Stimulated activated CD4-positive, alpha-beta T cell treated with anti-CD3 and anti-CD28 coated beads, Interleukin-2, amount 100 ng/mL, for 4 hours (primary cell): ENCODE measurements at places on chromosomes 5 and 9.

DNA sequence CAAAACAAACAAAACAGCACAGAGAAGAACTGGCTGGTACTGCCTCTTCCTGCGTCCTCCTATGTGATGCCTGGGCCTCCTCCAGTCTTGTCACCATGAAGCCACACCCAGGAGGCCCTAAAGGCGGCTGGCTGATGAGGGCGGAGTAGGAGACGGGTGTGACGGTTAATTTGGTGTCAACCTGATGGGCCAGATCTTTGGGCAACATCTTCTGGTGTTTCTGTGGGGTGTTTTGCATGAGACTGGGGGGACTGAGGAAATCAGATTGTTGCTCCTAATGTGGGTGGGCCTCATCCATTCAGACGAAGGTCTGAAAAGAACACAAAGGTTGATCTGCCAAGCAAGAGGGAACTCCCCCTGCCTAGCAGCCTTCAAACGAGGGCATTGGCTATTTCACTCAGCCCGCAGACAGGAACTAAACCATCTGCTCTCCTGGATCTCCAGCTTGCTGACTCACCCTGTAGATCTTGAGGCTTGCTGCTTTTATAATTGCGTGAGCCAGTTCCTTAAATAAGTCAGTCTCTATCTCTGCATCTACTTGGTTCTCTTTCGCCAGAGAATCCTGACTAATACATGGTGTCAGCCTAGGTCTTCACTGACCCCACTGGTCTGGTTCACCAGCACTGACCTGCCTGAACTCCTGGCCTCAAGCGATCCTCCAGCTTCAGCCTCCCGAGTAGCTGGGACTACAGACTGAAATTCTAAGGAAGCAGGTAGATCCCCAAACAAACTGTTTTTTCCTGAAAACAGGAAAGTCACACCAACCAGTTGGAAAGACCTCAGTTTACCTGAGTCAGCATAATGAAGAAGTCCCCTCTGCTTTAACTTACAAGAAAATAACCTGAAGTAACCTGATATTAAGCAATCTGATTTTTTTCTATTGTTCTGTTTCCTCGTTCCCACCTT is 12.8 kb upstream of the ZFP62 start:
- DNase-seq = no peak

DNA sequence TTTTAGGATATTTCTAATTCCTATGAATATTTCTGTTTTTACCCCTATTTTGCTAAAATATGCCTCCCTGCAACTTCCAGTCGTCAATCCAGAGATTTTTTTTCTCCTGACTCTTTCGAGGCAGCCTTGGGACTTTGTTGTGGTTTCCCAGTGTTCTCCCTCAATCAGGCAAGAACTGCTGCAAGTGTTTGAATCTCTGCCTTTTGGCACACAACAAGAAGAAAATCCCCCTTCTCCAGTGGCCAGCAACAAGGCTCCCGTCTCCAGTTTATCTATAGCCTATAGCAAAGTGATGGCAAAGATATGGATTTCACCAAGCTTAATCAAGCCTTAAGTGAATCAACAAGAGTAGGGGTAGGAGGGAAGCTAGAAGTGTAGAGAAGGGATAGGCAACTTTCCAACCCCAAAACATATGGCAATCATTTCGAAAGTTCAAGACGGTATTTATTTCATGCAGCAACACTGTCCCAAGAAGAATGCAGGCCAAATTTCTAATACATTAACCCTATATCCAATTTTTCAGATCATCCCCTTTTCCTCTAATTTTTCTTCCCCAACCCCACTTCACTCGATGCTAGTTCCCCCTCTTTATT is 37.7 kb upstream of the PAPPA start:
- no peak for DNase-seq

- no peak for DNase-seq
Measured at GRCh38 chr5:154356020-154356655, 89.7 kb upstream of the SAP30L start.

GRCh38 chr9:36407122-36407723 is 7.2 kb upstream of the RNF38 start:
- peak; percentile 43 for DNase-seq

- no peak for DNase-seq
Measured at GRCh38 chr5:44943647-44944046, 134.9 kb downstream of the MRPS30 start.

- DNase-seq = no peak
Measured at GRCh38 chr9:2849941-2850340, 6.0 kb upstream of the PUM3 start.

DNA sequence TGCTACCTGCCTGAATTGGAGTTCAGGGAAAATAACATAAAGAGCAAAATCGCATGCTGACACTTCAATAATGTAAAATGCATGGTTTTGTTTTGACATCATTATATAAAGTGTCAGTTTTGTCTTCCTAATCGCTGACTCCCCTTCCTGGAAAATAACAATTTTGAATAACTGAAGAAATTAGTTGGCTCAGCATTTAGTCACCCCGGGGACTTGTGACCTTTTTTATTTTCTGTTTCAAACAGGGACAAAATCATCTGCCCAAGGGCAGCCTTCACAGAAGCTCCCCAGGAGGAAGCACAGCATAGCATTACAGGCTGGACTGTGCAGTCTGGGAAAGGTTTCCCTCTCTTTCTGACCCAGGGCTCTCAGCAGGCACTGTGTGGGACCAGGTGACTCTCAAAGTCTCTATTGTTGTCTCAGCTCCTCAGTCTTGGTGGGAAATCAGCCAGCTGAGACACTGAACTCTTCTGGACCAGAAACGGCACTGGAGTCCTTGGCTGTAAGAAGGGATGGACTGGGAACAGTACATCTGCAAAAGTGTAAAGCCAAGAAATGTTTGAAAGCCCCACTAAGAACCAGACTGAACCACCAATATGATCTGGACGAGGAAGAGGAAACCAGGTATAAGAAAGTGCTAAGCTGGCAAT is 671.3 kb upstream of the KLF4 start:
- no peak for DNase-seq

GRCh38 chr5:7629561-7629960 is 221.4 kb downstream of the CFAP90 start:
- DNase-seq = no peak

DNA sequence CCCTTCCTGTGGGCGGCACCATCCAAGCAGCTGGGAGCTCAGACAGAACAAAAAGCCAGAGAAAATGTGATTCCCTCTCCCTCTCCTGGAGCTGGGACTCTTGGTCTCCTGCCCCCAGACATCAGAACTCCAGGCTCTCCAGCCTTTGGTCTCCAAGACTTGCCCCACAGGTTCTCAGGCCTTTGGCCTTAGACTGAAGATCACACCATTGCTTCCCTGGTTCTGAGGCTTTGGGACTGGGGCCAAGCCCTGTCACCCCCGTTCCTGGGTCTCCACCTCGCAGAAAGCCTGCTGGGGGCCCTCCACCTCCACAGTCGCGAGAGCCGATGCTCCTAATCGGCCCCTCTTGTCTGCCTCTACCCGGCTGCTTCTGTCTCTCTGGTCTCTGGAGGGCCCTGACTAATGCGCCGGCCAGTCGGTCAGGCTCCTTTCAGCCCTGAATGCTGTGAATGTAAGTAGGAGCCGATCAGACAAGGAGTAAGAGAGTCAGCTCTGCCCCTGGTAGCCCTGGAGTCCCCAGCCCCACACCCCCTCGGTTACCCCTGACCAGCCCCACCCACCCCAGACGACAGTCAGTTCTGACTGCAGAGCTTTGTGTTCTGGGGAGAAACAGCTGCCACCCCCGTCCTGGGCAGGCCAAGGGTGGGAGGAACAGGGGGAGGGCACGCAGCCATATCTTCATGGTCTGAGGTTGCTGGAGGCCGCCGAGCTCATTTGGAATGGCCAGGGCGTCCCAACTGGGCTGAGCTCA is 57.5 kb downstream of the VAV2 start:
- DNase-seq = no peak

- no peak for DNase-seq
Measured at GRCh38 chr5:177154003-177154643, 20.6 kb downstream of the NSD1 start.

DNA sequence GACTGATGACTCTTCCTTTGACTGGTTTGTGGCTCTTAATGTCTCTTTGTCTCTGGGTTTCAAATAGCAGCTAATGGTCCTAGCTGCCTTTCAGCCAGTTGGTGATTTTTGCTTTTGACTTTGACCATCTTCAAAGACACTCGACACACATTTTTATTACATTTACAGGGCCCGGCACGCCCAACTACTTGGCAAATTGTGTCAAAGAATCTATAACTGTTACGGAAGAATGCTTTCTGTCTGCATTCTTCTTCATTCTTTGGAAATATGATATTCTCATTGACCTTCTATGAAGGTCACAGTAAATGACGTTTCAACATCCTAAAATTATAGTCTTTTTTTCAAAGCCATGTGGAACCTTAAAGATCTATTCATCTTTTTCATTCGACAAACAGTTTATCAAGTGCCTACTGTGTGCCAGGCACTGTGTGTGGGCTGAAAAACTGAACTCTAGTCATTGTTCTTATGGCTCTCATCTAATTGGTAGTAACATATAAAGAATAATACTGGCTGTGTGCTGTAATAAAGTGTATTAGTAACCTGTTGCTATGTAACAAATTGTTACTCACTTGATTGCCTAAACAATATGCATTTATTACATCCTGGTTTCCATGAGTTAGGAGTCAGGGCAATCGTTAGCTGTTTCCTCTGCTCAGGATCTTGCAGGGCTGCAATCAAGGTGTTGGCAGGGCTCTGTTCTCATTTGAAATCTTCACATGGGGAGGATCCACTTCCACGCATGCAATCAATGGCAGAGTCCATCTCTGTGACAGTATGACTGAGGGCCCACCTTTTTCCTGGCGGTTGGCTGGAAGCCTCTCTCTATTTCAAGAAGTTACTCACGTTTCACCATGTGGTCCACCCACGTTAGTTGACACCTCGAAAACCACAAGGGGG is 7.0 kb upstream of the WHRN start:
- no peak for DNase-seq

DNA sequence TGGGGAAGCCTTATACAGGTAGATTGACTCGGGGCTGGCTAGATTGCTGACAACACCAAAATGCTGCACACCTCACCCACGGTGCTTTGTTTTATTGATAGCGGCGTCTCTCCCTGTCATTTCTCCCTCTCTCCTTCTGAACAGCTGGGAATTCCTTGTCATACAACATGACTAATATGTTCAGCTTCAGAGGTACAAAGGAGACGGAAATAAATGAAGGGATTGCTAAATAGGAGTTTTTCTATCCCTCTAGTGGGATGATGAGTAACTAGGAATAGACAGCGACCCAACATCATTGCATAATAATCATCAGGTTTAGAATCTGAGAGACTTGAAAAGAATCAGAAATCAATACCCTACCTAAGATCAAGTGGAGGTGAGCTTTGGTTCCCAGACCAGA is 337.7 kb upstream of the PANK3 start:
- no peak for DNase-seq

DNA sequence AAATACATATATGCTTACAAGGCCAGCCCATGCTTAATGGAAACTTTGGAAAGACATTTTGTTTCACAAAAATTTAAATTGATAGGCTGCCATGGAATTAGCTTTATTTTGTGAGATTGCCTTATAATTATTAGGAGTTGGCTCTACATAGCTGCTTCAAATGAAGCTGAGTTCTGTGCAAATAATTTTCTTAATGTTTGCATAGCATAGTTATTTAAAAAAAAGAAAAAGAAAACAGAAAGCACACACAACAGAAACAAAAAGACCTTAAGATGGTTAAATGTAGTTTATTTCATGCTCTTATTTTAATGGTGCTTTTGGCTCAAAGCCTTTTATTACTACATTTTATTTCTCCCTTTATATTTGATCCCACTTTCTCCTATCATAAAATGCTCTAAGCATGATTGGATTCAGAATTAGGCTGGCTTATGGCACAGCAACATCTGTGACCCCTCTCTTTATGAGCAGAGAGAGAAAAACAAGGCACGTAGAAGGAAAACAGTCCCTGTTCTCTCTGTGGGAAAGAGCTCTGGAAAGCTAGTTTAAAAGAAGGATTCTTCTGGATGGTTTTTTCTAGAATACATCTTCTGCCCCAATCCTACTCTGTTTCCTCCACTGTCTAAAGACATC is 530.5 kb downstream of the NTRK2 start:
- no peak for DNase-seq

- DNase-seq = no peak
Measured at GRCh38 chr9:14340219-14340873, 26.4 kb upstream of the NFIB start.

- no peak for DNase-seq
Measured at GRCh38 chr5:105460721-105461120, 1898.1 kb upstream of the NUDT12 start.
